ENCODE measurements at places on chromosomes 7 and 10.

GRCh38 chr7:112124061-112124766 is 82.0 kb downstream of the DOCK4 start:
- no peak for DNase-seq

- DNase-seq = no peak
Observed at GRCh38 chr7:99677013-99677647, 2.7 kb downstream of the CYP3A5 start.

GRCh38 chr7:29467193-29467926 is 96.3 kb upstream of the PRR15 start:
- no peak for DNase-seq

DNA sequence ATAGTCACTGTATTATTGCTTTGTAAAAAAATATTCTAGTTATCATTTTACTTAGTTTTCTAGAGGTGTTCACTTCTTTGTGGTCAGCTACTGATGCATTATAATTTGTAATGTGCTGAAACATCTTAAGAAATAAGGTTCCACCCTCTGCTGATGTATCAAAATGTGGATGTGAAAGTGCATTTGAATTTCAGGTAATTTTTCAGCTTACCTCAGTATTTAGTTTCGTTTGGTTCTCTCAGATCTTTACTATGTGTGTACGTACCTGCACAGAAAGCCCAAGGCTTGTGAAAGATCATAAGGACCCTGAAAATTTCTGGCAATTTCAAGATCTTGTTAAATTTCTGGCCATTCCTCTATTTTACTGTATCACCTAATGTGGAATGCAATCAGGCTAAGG is 542.3 kb upstream of the TPK1 start:
- DNase-seq = no peak

GRCh38 chr7:98802088-98802780 is 67.6 kb downstream of the TMEM130 start:
- DNase-seq = no peak

- DNase-seq = no peak
Observed at GRCh38 chr10:13787015-13787421, 200.3 kb downstream of the PRPF18 start.

- no peak for DNase-seq
Observed at GRCh38 chr7:119685906-119686305, 587.1 kb upstream of the KCND2 start.

- DNase-seq = no peak
Observed at GRCh38 chr10:46530249-46531186, 25.9 kb downstream of the GPRIN2 start.

GRCh38 chr7:116621649-116622048 is 50.3 kb upstream of the MET start:
- DNase-seq = no peak

GRCh38 chr7:131554880-131555516 is 1.4 kb downstream of the PODXL start:
- DNase-seq = no peak

- no peak for DNase-seq
Observed at GRCh38 chr7:41491883-41492471, 210.9 kb downstream of the INHBA start.

DNA sequence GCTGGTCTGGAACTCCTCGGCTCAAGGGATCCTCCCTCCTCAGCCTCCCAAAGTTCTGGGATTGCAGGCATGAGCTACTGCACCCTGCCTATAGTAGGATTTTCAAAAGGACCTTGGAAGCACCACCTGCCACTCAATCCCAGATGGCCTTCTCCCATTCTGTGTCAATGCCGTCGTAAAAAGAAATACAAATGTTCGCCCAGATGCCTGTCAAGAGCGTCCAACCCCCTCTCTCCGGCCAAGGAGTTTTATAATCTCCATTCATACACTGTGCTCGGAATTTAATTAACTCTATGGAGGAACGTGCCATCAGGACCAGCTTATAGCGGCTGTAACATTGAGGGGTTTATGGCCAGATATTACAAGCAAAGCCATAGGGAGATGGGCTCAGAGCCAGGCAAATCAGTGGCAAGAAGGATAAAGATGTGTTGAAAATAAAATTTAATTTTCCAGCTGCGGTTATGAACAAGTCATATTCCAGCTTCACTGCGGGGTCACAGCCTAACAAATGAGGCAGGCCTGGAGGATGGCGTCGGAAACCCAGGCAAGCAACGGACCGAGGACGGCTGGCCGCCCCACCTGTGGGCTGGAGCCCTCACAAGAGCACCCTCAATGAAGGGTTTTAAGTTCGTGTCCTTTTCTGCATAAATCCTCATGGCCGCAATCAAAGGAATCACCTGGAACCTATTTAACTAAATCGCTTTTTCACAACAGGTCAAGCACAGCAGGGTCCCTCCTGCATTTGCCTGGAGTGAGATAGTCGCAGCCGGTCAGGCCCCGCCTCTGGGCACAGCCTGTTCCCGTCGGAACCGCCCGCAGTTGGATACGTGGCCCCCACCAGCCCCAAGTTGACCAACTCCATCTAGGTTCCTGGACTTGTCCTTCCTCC is 374.5 kb upstream of the FOXK1 start:
- no peak for DNase-seq

DNA sequence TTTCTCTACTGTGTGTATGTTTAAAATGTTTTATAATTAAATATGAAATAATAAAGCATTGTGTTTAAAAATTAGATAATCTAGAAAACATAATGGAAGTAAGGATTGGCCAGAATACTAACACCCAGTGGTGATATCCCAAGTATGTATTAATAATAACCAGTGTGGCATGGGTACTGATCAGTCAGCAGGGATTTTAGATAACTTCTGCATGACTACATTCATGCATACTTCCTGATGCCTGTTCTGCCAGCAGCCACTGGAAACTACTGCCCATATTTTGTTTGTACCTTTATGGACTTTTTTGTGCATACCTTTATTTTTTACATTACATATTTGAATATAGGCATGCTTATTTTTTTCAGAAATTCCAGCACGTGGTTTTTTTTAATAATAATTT is 156.6 kb upstream of the TMEM196 start:
- no peak for DNase-seq

GRCh38 chr7:18401757-18402156 is 93.8 kb upstream of the HDAC9 start:
- DNase-seq = no peak

DNA sequence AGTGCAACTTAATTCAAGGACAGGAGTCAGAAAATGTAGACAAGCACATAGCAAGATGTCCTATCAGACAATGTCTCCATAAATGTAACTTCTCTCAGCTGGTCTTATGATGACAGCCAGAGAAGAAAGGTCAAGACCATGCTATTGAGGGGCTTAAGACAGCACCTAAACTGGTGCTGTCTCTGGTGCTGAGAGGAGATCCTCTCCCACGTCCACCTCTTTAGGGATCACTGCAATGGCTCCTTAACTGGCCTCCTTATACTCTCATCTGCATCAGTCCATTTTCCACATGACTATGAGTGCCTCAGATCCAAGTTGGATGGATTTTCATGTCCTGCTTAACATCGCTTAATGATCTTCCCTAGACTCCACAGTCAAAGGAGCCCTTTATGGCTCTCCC is 210.6 kb downstream of the ARL4A start:
- DNase-seq = no peak

GRCh38 chr7:44587843-44588711 is 6.0 kb upstream of the TMED4 start:
- DNase-seq = no peak

DNA sequence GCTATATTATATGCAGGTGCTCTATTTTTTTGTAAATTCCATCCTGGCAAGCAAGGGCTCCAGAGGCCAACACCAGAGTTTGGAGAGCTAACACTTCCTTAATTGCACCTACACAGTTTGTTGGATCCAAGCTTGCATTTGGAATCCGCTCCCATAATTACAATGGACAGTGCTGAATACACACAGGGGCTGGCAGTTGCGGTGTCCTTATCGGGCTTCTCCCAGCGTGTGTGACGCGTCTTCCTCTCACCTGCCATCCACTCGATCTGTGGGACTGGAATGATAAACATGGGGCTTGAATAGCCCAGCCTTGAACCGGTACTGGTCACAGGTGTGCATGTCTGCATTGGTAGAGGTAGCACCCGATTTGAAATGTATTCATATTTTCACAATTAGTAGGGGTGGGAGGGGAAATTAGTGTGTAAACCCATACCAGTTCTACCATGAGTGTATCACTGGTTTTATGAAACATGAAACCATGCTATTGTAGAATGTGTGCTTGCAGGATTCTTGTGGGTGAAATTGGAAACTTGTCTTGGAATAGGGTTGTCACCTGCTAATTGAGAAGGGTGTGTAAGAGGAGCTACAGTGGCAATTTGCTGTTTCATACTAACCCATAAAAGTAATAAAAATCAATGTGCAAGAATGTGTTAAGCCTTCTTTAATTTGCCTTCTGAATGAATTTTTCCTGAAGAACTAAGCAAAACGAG is 316.5 kb downstream of the WDR11 start:
- no peak for DNase-seq

DNA sequence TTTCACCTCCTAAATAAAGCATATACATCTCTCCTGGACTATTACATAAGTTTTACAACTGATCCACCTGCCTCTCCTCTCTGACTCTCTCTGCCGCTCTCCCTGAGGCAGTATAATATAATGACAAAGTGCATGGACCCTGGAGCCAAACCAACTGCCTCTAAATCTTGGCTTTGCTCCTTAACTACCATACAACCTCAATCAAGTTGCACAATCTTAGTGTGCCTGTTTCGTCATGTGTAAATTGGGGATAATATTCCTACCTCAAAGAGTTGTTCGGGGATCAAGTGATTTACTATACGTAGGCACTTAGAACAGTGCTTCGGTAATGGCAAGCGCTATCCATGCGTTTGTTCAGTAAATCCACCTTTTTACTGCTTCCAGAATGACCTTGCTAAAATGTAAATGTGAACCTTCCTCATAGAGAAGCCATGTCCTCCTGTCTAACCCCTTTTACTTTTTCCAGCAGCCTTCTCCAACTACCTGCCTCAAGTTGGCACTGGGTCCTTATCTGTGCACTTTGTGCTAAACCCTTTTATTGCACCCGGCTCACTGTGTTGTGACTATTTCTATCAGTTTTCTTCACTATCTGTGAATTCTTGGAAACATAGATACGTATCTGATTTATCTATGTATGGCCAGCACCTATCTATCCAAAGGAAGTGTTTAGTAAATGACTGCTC is 30.6 kb upstream of the DLD start:
- DNase-seq = no peak

DNA sequence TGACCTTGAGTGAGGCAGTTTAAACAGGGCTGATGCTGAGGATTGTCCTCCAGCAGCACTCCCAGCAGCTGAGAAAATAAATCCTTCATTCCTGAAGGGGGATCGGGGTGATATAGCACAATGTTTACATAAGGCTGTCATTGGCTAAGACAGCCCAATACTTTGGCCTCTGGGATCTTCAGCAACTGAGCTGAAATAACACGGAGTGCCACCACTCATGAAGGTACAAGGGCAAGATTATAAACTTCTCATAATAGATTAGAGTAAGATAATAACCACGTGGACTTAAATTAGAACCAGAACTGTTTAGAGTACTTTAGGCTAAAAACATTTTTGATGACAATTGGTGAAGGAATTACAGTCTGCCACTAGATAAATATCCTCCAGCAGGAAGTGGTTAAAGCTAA is 70.0 kb upstream of the PAPSS2 start:
- DNase-seq = no peak

DNA sequence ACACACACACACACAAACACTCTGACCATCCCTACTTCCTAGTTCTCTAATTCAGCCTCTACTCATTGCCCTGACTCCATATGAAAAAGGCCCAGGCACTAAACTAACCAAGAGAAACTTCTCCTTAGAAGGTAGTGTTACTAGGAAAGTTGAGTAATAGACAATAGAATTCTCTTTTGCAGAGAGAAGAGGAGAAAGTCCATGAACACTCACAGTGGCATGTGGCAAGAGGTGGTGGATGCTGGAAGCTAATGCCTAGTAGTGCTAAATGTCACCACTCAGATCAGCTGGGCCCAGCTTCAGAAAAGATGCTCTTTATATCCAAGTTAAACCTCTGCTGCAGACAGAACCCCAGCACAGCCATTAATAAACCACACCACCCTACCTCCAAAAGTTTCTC is 58.2 kb downstream of the SORBS1 start:
- no peak for DNase-seq

DNA sequence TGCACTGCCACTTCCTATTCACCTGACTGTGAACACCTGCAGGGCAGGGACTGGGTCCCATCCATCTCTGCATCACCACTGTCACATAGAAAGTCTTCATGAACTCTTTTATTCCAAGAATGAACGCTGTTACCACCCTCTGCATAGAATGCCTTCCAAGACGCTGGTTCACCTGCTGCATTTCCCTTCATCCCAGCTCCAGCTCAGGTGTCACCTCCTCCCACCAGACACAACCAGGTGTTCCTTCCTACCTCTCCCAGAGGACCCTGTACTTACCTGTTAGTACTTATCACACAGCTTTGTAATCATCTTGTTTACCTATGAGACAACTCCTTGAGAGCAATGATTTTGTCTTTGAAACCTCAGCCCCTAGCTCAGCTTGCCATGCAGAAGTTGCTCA is 31.1 kb downstream of the SORBS1 start:
- no peak for DNase-seq

GRCh38 chr10:12984165-12984747 is 17.3 kb downstream of the CCDC3 start:
- DNase-seq = no peak

- DNase-seq = peak; percentile 9
Observed at GRCh38 chr10:104209575-104210198, 22.5 kb downstream of the CFAP43 start.

DNA sequence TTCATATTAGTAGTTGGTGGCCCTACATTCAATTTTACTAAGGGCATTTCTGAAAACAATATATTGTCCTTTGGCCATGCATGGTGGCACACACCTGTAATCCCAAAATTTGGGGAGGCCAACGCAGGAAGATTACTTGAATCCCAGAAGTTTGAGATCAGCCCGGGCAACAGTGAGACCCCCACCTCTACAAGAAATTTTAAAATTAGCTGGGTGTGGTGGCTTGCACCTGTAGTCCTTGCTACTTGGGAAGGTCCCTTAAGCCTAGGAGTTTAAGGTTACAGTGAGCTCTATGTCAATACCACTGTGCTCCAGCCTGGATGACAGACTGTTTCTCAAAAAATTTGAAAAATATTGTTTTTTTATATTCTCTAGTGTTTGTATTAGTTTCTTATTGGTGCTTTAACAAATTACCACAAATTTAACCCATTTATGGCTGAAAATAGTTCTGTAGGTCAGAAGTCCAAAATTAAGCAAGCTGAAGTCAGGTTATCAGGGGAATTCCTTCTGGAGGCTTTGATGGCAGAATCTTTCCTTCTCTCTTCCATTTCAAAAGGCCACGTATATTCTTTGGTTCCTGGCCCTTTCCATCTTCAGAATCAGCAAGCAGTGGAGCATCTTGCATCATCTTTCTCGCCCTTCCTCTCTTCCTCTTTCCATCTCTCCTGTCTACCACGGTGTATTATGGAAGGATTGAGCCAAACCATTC is 12.4 kb downstream of the CBX3 start:
- no peak for DNase-seq

- DNase-seq = no peak
Observed at GRCh38 chr10:130364631-130365411, 228.6 kb downstream of the GLRX3 start.

GRCh38 chr10:89295597-89295996 is 6.2 kb upstream of the IFIT2 start:
- DNase-seq = no peak

GRCh38 chr7:80630608-80631405 is 7.6 kb upstream of the CD36 start:
- DNase-seq = no peak
